ENCODE measurements at places on chromosomes 7 and 10. TPM values are rescaled to one million over a fixed set of nuclear protein-coding genes. Genes with fewer than 3 reads are reported as not detected.

Gene GRM3
- total RNA-seq, result not detected

Gene BLNK
- 0.50 TPM for total RNA-seq

Gene BTBD16
- total RNA-seq, result not detected

Gene VSTM4
- total RNA-seq, result 0.74 TPM

Gene RARRES2
- total RNA-seq, result 11.9 TPM

Gene HOXA11
- not detected for total RNA-seq

Gene C7orf57
- not detected for total RNA-seq

Gene NAT16
- total RNA-seq, result 0.15 TPM

Gene TMEM196
- not detected for total RNA-seq

Gene TDRD1
- not detected for total RNA-seq

Gene TMEM270
- not detected for total RNA-seq

Gene STEAP4
- total RNA-seq, result 0.17 TPM

Gene NPFFR1
- total RNA-seq, result not detected

Gene C10orf105
- not detected for total RNA-seq

Gene HPS6
- total RNA-seq, result 27.4 TPM

Gene ANKRD61
- total RNA-seq, result not detected

Gene TRIM50
- total RNA-seq, result not detected

Gene ACADSB
- 5.7 TPM for total RNA-seq
